ENCODE measurements at places on chromosomes 16 and 17. TPM values are rescaled to one million over a fixed set of nuclear protein-coding genes. Genes with fewer than 3 reads are reported as not detected.
A peak's percentile ranks its signal among the peaks of the same experiment; 100 is the strongest.

DNA sequence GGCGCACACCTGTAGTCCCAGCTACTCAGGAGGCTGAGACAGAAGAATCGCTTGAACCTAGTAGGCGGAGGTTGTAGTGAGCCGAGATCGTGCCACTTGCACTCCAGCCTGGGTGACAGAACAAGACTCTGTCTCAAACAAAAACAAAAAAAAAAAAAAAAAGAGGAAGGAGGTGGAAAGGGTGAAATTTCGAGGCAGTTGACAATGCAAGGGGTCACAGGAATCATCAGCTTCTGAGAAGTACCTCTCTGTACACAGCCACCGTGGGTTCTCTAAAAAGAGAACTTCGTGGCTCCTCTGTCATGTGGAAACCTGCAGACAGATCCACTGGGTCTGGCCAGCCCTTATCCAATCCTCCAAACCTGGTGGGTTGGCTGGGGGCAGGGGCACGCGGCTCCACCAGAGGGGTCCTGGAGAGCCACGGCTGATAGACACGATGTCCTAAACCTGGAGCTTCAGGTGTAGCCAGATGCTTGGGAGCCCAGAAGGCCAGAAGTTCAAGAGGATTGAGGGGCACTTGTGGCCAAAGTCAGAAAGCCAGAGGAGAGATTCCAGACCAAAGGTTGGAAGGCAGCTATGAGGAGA is 540 bp upstream of the CD300LF start:
- no peak for DNase-seq
- no peaks in the 10 kb centered on the region for H3K36me3 ChIP-seq
- H3K4me1 ChIP-seq = no peaks in the 10 kb centered on the region
- no peaks in the 10 kb centered on the region for H3K27me3 ChIP-seq
- no peak overlapping the region for H3K4me3 ChIP-seq

GRCh38 chr16:60945225-60945624 is 1091.0 kb downstream of the CDH8 start:
- DNase-seq = no peak
- no peaks in the 10 kb centered on the region for H3K4me1 ChIP-seq
- H3K27ac ChIP-seq = no peak overlapping the region
- H3K27me3 ChIP-seq = no peaks in the 10 kb centered on the region
- no peak overlapping the region for H3K4me3 ChIP-seq
- H3K36me3 ChIP-seq = no peaks in the 10 kb centered on the region

GRCh38 chr16:31428279-31428597 is at the start of gene COX6A2:
TSS of gene COX6A2 (minus strand) at chr16:31428360. CDS start at chr16:31428325, 35 bp downstream.
- no peak for DNase-seq
- H3K4me3 ChIP-seq = no peak within 1 kb of the TSS
- H3K4me1 ChIP-seq = no peaks in the 10 kb centered on the region
- no peak within 1 kb of the TSS for H3K27ac ChIP-seq
- no peaks in the 10 kb centered on the region for H3K36me3 ChIP-seq
- H3K27me3 ChIP-seq = no peaks in the 10 kb centered on the region

DNA sequence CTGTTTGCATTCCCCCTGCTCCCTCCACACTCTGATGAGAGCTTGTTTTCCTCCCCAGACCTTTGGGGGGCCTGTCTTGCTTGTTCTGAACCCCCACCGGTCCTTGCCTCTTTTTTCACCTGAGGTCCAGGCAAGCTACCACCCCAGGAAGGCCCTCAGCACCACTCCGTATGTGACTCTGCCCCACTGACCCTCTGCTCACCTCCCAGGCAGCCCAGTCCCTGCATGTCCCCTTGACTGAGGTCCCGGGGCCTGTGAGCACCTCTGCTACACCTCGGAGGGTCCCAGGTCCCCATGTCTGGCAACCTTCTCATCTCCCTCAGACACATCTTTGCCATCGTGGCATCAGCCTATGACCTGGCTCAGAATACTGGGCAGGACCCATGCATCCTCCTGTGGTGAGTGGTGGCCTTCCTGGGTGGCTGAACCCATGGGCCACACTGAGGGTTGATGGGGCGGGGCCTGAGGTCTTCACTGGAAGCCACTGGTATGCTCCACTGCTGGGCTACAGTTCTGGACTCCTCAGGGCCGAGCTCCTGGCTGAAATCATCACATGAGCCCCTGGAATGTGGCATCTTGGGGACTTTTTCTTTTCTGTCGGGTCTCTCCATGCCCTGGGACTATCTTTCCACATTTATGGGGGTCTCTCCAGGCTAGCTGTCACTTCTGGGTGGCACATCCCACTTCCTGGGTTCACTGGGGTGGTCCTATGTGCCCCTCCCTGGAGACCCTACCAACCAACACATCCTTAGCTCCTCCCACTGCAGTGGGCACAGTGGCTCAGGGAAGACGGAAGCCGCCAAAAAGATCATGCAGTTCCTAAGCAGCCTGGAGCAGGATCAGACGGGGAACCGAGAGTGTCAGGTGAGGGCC is 3.5 kb downstream of the MYO15B start:
- H3K27me3 ChIP-seq = peaks cover 25% of the 10 kb centered on the region
- no peaks in the 10 kb centered on the region for H3K36me3 ChIP-seq
- DNase-seq = no peak

DNA sequence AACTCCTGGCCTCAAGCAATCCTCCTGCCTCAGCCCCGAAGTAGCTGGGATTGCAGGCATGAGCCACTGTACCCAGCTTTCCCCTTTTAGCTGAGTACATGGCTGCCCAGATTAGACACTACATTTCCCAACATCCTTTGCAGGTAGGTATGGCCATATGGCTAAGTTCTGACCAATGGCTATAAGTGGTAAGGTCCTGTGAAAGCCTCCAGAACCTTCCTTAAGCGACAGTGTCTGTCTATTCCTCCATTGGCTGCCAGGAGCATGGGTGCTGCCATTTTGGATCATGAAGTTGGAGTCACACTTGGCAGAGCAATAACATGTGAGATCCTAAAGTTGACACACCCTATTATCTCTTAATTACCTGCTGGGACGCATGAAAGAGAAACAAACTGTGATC is 24.4 kb upstream of the CRHR1 start:
- H3K36me3 ChIP-seq = no peaks in the 10 kb centered on the region
- no peak overlapping the region for H3K4me3 ChIP-seq
- H3K4me1 ChIP-seq = no peaks in the 10 kb centered on the region
- no peaks in the 10 kb centered on the region for H3K27me3 ChIP-seq

- peaks cover 1% of the 10 kb centered on the region for H3K4me1 ChIP-seq
- H3K4me3 ChIP-seq = no peak overlapping the region
- DNase-seq = no peak
- H3K36me3 ChIP-seq = no peaks in the 10 kb centered on the region
- peaks cover 2% of the 10 kb centered on the region for H3K27me3 ChIP-seq
Observed at GRCh38 chr16:29023279-29024277, 38.7 kb downstream of the LAT start.

GRCh38 chr16:70611785-70612303 is 34.5 kb upstream of the IL34 start:
- no peak overlapping the region for H3K4me3 ChIP-seq
- H3K4me1 ChIP-seq = no peaks in the 10 kb centered on the region
- H3K27ac ChIP-seq = no peak overlapping the region
- no peaks in the 10 kb centered on the region for H3K36me3 ChIP-seq
- no peak for DNase-seq

- H3K4me3 ChIP-seq = peak overlapping the region; percentile 19
- H3K4me1 ChIP-seq = peaks cover 27% of the 10 kb centered on the region
- H3K27me3 ChIP-seq = no peaks in the 10 kb centered on the region
- H3K36me3 ChIP-seq = no peaks in the 10 kb centered on the region
- DNase-seq = peak; percentile 96
- H3K27ac ChIP-seq = peak overlapping the region; percentile 81
Observed at GRCh38 chr16:73020409-73020884, 27.5 kb downstream of the ZFHX3 start.

The IGFBP4 gene
- total RNA-seq = 312 TPM

DNA sequence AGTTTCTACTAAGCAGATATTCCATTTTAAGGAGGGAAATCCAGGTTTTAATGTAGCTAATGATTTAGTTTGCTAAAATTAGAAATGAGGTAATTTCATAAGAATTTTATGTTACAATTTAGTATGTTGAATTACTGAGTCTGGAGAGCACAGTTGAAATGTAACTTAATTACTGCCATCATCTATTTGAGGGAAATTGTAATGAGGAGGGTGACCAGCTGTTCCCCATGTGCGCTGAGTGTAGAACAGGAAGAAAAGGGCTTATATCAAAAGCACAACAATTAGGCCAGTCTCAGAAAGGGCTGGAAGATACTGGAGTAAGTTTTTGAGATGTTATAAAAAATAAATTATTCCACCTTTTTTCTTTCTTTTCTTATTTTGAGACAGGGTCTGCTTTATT is 735.1 kb upstream of the GOT2 start:
- H3K36me3 ChIP-seq = no peaks in the 10 kb centered on the region
- no peak overlapping the region for H3K27ac ChIP-seq
- no peak overlapping the region for H3K4me3 ChIP-seq
- H3K4me1 ChIP-seq = no peaks in the 10 kb centered on the region

DNA sequence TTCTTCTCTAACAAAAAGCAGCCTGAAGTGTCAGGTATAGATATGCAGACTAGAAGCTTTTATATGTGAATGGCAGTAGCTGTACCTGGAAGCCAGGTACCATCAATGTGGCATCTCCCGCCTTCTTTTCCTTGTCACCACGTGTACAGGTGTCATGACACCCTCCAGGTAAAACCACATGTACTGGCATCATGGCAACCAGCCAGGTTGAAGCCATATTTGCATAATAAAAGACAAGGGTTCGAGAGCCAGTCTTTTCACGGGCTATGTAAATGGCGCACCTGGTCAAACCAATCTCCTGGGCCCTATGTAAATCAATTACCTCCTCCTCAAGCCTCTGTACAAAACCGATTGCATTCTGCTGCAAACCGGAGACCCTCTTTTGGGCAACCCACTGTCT is 541.3 kb downstream of the CDH11 start:
- H3K27me3 ChIP-seq = no peaks in the 10 kb centered on the region
- no peak overlapping the region for H3K4me3 ChIP-seq
- no peak overlapping the region for H3K27ac ChIP-seq
- H3K36me3 ChIP-seq = no peaks in the 10 kb centered on the region

DNA sequence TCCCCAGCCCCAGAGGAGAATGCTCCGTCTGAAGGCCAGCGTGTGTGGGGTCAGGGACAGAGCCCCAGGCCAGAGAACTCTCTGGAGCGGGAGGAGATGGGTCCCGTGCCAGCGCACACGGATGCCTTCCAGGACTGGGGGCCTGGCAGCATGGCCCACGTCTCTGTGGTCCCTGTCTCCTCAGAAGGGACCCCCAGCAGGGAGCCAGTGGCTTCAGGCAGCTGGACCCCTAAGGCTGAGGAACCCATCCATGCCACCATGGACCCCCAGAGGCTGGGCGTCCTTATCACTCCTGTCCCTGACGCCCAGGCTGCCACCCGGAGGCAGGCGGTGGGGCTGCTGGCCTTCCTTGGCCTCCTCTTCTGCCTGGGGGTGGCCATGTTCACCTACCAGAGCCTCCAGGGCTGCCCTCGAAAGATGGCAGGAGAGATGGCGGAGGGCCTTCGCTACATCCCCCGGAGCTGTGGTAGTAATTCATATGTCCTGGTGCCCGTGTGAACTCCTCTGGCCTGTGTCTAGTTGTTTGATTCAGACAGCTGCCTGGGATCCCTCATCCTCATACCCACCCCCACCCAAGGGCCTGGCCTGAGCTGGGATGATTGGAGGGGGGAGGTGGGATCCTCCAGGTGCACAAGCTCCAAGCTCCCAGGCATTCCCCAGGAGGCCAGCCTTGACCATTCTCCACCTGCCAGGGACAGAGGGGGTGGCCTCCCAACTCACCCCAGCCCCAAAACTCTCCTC is 10.4 kb downstream of the CX3CL1 start:
- H3K27me3 ChIP-seq = no peaks in the 10 kb centered on the region
- no peaks in the 10 kb centered on the region for H3K36me3 ChIP-seq
- no peak overlapping the region for H3K27ac ChIP-seq
- H3K4me1 ChIP-seq = no peaks in the 10 kb centered on the region
- DNase-seq = no peak
- no peak overlapping the region for H3K4me3 ChIP-seq

The SLC16A13 gene
- 0.26 TPM for total RNA-seq

- no peaks in the 10 kb centered on the region for H3K27me3 ChIP-seq
- no peaks in the 10 kb centered on the region for H3K36me3 ChIP-seq
- no peaks in the 10 kb centered on the region for H3K4me1 ChIP-seq
- DNase-seq = peak; percentile 23
Observed at GRCh38 chr17:70691150-70691549, 521.8 kb downstream of the KCNJ2 start.

GRCh38 chr16:8583199-8583598 is 7.1 kb downstream of the TMEM114 start:
- H3K27me3 ChIP-seq = peaks cover 8% of the 10 kb centered on the region
- peak; percentile 25 for DNase-seq
- no peaks in the 10 kb centered on the region for H3K36me3 ChIP-seq
- no peak overlapping the region for H3K4me3 ChIP-seq

The PSMB10 gene
- 53.2 TPM for total RNA-seq

DNA sequence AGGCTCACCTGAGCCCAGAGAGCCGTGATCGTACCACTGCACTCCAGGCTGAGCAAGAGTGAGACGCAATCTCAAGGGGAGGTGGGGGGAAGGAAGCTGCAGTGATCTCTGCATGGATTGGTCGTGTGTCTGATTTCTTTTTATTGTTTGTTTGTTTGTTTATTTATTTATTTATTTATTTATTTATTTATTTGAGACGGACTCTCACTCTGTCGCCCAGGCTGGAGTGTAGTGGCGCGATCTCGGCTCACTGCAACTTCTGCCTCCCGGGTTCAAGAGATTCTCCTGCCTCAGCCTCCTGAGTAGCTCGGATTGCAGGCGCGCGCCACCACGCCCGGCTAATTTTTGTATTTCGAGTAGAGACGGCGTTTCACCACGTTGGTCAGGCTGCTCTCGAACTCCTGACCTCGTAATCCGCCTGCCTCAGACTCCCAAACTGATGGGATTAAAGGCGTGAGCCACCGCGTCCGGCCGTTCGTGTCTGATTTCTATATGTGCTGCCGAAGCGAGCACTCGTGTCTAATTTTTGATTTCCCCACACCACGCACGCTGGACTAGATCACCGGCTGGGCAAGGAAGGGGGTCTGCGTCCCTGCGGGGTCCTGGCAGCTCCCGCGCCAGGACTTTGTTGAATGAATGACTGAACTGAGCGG is 448 bp upstream of the TNFRSF12A start:
- peak overlapping the region; percentile 96 for H3K4me3 ChIP-seq
- peaks cover 7% of the 10 kb centered on the region for H3K4me1 ChIP-seq
- H3K27me3 ChIP-seq = no peaks in the 10 kb centered on the region
- H3K36me3 ChIP-seq = peaks cover 11% of the 10 kb centered on the region

Measured in fibroblast of lung (primary cell).